Stimulated activated CD8-positive, alpha-beta memory T cell treated with anti-CD3 and anti-CD28 coated beads, Interleukin-15, amount 100 ng/mL, for 4 hours (primary cell): ENCODE measurements at places on chromosomes 1 and 21.
A peak's percentile ranks its signal among the peaks of the same experiment; 100 is the strongest.

DNA sequence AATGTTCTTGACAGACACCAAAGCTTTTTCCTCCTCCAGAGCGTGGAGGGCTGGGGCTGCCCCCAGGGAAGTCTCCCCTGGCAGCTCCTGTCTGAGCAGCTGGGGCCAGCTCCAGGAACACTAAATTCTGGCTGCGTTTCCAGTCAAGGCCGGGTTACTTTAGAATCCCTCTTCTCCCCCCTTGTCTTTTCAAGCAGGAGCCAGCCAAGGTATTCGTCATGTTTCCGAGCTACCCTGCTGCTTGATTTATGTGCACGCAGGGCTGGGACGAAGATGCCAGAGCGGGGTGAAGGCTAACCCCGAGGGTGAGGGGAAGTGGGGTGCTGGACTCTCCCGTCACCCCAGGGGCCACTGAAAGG, 68.1 kb upstream of the ANGPTL1 start:
- DNase-seq: no peak

- no peak for DNase-seq
These were observed 98.5 kb downstream of the AKT3 start for GRCh38 chr1:243751506-243751905.

DNA sequence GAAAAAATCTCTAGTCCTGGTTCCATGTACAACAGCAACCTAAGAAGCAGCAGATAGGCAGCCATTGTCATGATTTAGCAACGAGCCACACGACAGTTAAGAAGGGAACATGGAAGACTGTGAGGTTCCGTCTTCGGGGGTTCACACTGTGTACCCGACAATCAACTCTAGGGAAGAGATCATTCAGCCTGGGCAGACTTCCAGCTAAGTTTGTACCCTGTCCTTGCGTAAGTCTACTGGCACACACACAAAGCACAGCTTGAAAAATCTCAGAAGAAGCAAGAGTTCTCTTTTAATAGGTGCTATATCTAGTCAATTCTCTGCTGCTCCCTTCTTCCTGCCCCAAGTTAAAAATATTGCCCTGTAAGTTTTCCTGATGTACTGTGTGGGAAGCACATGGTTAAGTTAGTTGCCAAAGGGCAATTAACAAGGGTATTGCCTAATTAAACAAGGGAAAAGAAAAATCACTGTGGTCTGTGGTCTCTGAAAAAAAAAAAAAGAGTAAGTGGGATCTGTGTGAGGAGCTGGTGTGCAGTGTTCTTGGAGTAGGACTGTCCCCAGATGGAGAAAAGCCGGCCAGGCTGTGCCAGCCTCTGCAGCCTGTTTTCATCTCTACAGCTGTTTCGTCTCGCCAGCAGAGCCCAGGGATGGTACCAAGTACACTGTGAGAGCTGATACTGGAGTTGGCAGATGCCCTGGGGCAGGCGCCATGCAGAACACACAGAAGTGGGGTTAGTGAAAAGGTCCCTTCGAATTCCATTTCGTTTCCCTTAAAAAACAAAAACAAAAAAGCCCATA, 6.4 kb upstream of the MYBPHL start:
- no peak for DNase-seq

GRCh38 chr1:37069406-37069805, 35.1 kb upstream of the GRIK3 start:
- DNase-seq: no peak

- DNase-seq: no peak
These were observed 7.1 kb upstream of the ACTA1 start for GRCh38 chr1:229440851-229441537.

DNA sequence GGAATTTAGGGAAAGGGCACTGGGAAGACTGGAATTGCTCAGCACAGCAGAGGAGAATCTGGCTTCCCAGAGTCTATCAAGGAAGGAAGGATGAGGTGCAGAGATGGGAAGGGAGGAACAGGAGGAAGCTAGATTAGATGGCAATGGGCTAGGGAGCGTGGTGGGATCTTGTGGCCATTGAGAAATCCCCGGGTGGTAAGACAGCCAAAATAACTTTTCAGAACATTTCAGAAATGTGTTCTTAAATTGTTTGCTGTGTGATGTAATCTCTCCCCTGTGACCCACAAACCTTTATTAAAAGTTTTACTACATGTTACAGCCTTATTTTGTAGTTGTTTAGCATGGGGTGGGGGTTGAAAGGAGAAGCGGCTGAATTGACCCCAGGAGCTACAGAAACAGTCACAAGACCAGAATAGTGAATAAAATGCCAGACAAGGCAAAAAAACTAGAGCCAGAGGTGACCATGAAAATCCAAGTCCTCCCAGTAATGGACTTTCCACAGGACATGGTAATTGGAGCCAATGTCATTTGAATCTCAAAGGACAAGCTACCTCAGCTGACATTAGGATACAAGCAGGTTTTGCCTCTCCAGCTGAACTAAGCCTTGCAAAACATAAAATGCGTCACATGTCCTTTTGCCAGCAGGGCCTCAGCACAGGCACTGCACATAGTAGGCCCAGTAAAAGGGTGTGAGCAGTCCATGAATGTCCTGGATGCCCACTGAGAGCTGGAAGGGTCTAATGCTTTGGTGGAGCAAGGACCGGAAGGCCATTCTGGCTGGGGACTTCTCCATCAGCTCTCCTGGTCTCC, 980 bp upstream of the AHCYL1 start:
- no peak for DNase-seq

GRCh38 chr1:154324669-154325582, at the start of gene ATP8B2:
Gene ATP8B2, plus strand, starts transcription at chr1:154325525. Its CDS starts 2,617 bp downstream, at chr1:154328142.
- DNase-seq: peak; percentile 63

DNA sequence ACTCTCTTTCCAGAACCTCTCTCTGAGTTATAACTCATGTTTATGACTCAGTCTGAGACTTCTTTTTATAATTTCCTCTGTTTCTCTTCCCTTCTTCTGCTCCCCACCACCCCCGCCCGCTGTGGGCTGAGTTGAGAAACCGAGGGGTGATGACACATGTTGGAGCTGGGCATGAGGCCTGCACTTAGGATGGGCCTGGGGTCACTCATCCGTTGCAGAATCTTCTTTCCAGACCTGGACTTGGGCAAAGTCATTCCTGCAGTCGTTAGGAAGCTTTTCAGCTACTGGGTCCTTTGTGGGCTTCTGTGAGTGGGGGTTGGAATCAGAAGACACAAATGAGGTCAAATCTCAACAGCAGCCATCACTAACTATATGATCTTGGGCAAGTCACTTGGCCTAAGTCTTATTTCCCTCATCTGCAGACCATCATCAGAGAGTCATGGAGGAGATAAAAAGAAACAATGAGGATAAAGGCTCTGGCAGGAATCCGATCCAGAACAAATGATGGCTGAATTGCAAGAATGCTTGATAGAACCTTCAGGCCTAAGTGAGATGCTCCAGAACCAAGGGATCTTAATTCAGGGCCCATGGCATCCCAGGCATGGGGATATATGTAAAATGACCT, 53.4 kb downstream of the RPS6KA1 start:
- peak; percentile 24 for DNase-seq

GRCh38 chr1:23567996-23568607, 8.8 kb upstream of the ID3 start:
- DNase-seq: no peak

DNA sequence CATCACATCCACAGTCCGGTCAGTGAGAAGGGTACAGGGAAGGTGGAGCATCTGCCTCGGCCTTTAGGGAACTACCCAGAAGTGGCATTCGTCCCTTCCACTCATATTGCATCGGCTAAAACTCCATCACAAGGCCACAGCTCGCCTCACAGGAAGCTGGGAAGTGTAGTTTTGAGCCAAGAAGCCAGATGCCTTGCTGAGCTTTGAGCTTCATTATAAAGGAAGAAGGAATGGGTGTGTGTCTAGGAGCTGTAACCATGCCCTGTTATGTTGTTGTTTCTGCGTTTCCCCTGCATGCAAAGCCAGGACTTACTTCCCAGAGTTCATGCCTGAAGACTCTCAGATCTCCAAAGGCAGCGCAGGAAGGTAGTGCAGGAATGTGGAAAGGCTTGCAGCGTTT, 61.1 kb downstream of the OPTC start:
- DNase-seq: no peak
